ENCODE measurements at places on chromosomes 6 and 20. TPM values are rescaled to one million over a fixed set of nuclear protein-coding genes. Genes with fewer than 3 reads are reported as not detected.

The CENPB gene
- total RNA-seq = 68.3 TPM

The RIPPLY2 gene
- not detected for total RNA-seq

The TPX2 gene
- total RNA-seq = 104 TPM

The RRBP1 gene
- 50.0 TPM for total RNA-seq

The ID4 gene
- total RNA-seq = not detected

The C20orf204 gene
- 49.1 TPM for total RNA-seq

The LY6G6F gene
- not detected for total RNA-seq

The IMPG1 gene
- not detected for total RNA-seq

The BPIFB4 gene
- total RNA-seq = not detected

The MAS1 gene
- total RNA-seq = not detected

The PRR18 gene
- 8.8 TPM for total RNA-seq

The TRIM40 gene
- not detected for total RNA-seq

The PLG gene
- 1.2 TPM for total RNA-seq

The EFCAB8 gene
- 0.18 TPM for total RNA-seq

The HBS1L gene
- 79.1 TPM for total RNA-seq

The TFAP2D gene
- total RNA-seq = not detected

The ESR1 gene
- total RNA-seq = not detected

The RPP21 gene
- 39.9 TPM for total RNA-seq

The PREX1 gene
- total RNA-seq = 108 TPM

The COL19A1 gene
- 5.6 TPM for total RNA-seq

The PHACTR2 gene
- total RNA-seq = 12.3 TPM

The OR2H2 gene
- not detected for total RNA-seq

The RBM24 gene
- total RNA-seq = not detected

The HLA-DQB2 gene
- total RNA-seq = 27.1 TPM

The NKX2-4 gene
- not detected for total RNA-seq

The AURKA gene
- 61.2 TPM for total RNA-seq

The FAM83B gene
- 0.05 TPM for total RNA-seq

The RBL1 gene
- 23.8 TPM for total RNA-seq

The CNR1 gene
- total RNA-seq = 15.4 TPM

The TUBB2B gene
- 55.4 TPM for total RNA-seq

The SLC35D3 gene
- total RNA-seq = not detected

The KCNS1 gene
- not detected for total RNA-seq

The FAM209B gene
- 0.44 TPM for total RNA-seq

The FAXC gene
- total RNA-seq = not detected

The PRDM13 gene
- total RNA-seq = not detected

The CRISP2 gene
- not detected for total RNA-seq

The SLC22A16 gene
- total RNA-seq = not detected

The CFAP61 gene
- total RNA-seq = 0.41 TPM

The SYNDIG1 gene
- total RNA-seq = not detected

The CYP24A1 gene
- 0.69 TPM for total RNA-seq

The BCAS1 gene
- 0.56 TPM for total RNA-seq

The DLK2 gene
- 0.38 TPM for total RNA-seq

The TMEM74B gene
- not detected for total RNA-seq

The ZFP64 gene
- total RNA-seq = 12.5 TPM

The MYLK2 gene
- total RNA-seq = 0.67 TPM

The FAM83C gene
- total RNA-seq = not detected

The LIME1 gene
- 78.1 TPM for total RNA-seq

The ROS1 gene
- total RNA-seq = 0.03 TPM

The EPB41L2 gene
- total RNA-seq = 35.9 TPM

The RAMACL gene
- total RNA-seq = not detected

The PLA2G7 gene
- total RNA-seq = not detected

The RSPO3 gene
- total RNA-seq = not detected

The CLVS2 gene
- not detected for total RNA-seq

The SFTA2 gene
- total RNA-seq = 0.93 TPM

The KIF25 gene
- not detected for total RNA-seq

The C20orf141 gene
- not detected for total RNA-seq

The AVP gene
- total RNA-seq = not detected

The GSTA2 gene
- total RNA-seq = not detected

The SGK2 gene
- total RNA-seq = not detected
